Lower lobe of right lung (tissue), 2 donors: ENCODE measurements at places on chromosomes 4 and X. TPM values are rescaled to one million over a fixed set of nuclear protein-coding genes. Genes with fewer than 3 reads are reported as not detected.

The ANKRD50 gene
- total RNA-seq, result 22.5 TPM

The SMPX gene
- not detected for total RNA-seq

The OPHN1 gene
- total RNA-seq, result 10.7 TPM

- H3K27ac ChIP-seq, result no peak overlapping the region
- no peaks in the 10 kb centered on the region for H3K4me1 ChIP-seq
- no peaks in the 10 kb centered on the region for H3K27me3 ChIP-seq
- no peak for DNase-seq
Observed at GRCh38 chr4:139854668-139855403, 189.2 kb downstream of the MGST2 start.

DNA sequence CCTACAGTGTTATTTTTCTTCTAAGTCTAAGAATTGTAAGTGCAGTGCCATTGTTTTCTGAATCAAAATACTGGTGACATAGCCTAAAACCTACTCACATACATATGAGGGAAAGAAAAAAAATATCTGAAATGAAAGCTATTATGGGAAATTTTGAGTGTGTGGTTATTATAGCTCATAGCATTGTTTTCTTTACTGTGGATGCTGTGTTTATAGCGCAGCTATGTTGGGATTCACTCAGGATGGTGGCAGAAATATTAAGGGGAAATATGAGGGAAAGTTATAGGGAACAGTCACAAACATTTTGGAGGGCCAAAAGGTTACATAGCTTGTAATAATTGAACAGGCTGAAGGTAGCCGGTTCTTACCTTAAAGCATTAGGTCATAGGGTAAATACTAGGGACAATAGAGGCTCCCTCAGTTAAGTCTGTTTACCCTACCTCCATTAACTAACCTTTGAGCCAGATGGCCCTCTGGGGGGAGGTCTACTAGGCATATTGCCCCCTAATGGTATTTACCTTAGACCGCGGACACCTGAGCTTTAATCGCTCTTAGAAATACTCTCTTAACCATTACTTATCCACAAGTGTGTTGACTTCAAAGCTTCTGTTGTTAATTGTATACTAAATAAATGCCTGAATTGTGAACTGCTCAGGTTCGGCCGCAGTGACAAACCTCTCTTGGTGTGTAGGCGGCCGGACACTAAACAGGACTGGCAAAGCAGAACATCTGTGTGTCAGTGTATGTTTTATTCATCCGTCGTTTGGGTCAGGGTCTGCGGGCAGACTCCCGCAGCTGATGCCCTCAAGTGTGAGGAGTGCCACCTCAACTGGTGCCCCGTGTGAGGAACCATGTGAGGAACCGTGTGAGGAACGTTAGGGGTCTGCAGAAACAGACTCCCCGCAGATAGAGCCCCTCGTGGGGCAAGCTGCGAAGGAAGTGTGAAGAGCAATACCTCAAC, 21.3 kb upstream of the SULT1B1 start:
- DNase-seq, result no peak

DNA sequence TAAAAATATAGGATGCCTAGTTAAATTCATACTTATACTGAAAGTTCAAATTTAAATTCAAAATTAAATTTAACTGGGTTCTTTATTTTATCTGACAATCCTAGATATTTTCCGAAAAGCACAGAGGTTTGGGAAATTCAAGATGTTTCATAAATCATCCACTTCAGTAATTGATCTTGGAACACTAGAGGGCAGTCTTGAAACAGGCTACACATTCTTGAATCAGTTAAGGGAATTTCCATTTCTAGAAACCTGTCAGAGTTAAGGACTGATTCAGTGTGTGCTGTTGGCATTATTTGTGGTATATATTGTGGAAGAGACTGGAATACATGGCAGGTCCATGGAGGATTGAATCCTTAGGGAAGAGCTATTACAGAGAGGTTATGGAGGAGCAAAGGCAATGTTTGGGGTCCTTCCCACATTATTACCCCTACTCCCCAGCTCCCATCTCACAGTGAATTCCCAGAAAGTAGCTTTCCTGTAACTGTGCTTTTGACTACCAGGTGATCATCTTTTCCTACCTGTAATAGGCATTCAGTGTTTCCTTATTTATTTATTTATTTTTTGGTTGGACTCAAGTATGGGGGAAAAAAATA, 92.9 kb downstream of the EGF start:
- H3K27me3 ChIP-seq, result no peaks in the 10 kb centered on the region
- H3K27ac ChIP-seq, result no peak overlapping the region
- H3K4me1 ChIP-seq, result no peaks in the 10 kb centered on the region
- DNase-seq, result no peak
- H3K36me3 ChIP-seq, result no peaks in the 10 kb centered on the region

DNA sequence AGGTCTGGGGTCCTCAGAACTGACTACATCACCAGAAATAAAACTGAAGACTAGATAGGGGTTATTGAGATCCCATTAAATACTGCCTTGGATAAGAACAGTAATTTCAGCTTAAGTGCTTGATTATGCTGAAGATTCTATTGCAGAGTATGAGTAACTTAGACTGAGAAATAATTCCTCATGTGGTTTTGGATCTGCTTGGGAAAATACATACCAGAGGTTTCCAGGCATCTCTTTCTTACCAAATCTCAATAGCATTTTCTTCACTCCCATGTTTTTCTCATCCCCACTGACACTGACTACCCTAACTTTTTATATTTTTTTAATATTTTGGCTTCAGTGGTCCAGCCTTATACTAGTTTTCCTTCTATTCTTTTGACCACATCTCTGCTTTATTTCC, 92.0 kb upstream of the TEX13D start:
- no peaks in the 10 kb centered on the region for H3K36me3 ChIP-seq
- H3K27ac ChIP-seq, result no peak overlapping the region
- H3K4me1 ChIP-seq, result no peaks in the 10 kb centered on the region

DNA sequence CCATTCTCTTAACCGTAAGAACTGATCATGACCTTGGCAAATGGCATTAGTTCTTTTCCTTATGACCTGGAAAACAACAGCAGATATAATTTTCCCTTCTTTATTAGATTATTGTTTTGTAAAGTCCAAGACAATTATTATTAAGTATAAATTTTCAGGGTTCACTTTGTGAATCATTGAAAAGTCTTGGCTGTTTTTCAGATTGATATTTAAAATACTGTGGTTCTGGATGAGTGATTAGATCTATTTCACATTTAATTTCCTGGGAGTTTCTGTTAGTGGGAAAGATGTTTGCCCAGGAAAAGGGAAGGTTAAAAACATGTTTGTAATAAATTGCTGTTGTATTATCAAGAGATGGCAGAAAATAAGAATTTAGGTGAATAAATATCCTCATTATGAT, 194.9 kb downstream of the TLL1 start:
- no peak overlapping the region for H3K4me3 ChIP-seq
- no peaks in the 10 kb centered on the region for H3K27me3 ChIP-seq
- H3K4me1 ChIP-seq, result no peaks in the 10 kb centered on the region
- no peak overlapping the region for H3K27ac ChIP-seq
- no peaks in the 10 kb centered on the region for H3K36me3 ChIP-seq
- DNase-seq, result no peak

GRCh38 chr4:155079871-155080270, 128.6 kb upstream of the NPY2R start:
- H3K36me3 ChIP-seq, result no peaks in the 10 kb centered on the region
- H3K27ac ChIP-seq, result no peak overlapping the region
- H3K4me1 ChIP-seq, result no peaks in the 10 kb centered on the region
- no peaks in the 10 kb centered on the region for H3K27me3 ChIP-seq

DNA sequence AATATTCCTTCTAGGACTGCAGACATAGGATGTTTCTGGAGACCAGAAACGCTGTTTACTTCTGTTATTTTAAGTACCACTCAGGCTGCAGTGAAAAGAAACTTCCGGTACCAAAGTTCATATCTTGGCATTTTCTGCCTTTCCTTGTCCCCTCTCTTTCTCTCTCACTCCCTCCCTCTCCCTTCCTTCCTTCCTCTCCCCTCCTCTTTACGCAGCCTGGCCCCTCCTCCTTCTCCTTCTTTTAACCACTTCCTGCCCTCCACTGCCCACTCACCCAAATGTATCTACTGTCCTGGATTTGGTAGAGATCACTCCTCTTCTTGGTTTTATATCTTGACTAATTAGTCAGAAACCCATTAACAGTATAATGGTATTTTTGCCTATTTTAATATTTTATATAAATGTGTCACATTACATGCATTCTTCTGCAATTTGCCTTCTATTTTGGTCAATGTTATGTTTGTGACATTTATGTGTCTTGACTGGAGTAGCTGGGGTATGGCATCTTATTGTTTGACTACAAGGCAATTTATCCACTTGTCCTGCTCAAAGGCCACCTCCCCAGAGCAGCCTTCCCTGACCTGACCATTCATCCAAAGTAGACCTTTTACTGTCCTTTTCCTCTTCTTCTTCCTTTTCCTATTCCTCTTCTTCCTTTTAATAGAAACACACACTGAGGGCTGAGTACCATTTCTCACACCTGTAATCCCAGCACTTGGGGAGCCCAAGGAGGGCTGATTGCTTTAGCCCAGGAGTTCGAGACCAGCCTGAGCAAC, 56.9 kb downstream of the BCOR start:
- H3K4me1 ChIP-seq, result peaks cover 4% of the 10 kb centered on the region
- no peak for DNase-seq
- H3K27me3 ChIP-seq, result no peaks in the 10 kb centered on the region
- H3K27ac ChIP-seq, result no peak overlapping the region
- H3K4me3 ChIP-seq, result no peak overlapping the region

- no peak overlapping the region for H3K27ac ChIP-seq
- no peaks in the 10 kb centered on the region for H3K36me3 ChIP-seq
- H3K27me3 ChIP-seq, result no peaks in the 10 kb centered on the region
- no peak overlapping the region for H3K4me3 ChIP-seq
Observed at GRCh38 chrX:148457279-148457678, 43.1 kb upstream of the AFF2 start.
